CD4-positive, alpha-beta T cell treated with Interleukin-12 subunit alpha and Interleukin-12 subunit beta, for 1 hour (primary cell): ENCODE measurements at places on chromosomes 3 and 15.

- no peak for DNase-seq
Measured at GRCh38 chr3:11907667-11908660, 61.3 kb upstream of the TAMM41 start.

GRCh38 chr3:194489736-194490612, 3.2 kb upstream of the ATP13A3 start:
- DNase-seq = no peak

- no peak for DNase-seq
Measured at GRCh38 chr3:189202583-189202982, 30.8 kb downstream of the TPRG1 start.

- no peak for DNase-seq
Measured at GRCh38 chr15:97968380-97968779, 7.9 kb downstream of the ARRDC4 start.

DNA sequence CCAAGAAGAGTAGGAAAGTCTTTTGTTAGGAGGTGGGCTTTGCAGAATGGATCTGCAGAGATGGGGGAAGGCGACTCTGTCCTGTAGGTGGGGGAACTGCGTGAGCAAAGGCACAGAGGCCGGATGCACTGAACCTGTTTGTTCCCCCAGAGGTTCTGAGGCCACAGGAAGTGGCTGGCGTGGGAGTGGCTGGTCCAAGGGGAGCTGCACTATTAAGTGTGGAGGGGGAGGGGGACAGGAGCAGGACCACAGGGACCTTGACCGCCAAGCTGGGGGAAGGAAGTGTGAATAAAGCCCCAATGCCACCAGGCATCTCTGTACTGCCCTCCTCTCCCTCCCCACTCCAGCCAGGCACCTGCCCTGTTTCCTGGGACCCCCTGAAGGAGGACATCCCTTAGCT, 51.8 kb downstream of the CYP11A1 start:
- no peak for DNase-seq

DNA sequence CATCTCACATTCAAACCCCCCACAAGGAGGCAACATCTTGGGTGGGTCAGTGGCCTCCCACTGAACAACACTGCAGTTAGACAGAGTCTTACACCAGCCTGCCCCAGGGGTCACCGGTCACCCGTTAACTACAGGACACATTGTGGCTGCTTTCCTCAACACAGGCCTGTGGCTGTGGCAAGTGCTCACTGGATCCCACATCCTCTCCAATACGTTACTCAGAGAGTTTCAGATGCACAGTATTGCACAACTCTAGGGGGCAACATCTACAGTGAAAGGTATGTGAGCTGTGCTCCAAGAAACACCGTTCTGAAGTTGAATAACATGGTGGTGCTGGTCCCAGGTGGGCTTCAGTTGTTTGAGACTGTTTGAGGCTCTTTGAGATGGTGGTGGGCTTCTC, 41.0 kb downstream of the CTDSPL start:
- DNase-seq = no peak

GRCh38 chr3:17730318-17730967, 12.0 kb downstream of the TBC1D5 start:
- no peak for DNase-seq

DNA sequence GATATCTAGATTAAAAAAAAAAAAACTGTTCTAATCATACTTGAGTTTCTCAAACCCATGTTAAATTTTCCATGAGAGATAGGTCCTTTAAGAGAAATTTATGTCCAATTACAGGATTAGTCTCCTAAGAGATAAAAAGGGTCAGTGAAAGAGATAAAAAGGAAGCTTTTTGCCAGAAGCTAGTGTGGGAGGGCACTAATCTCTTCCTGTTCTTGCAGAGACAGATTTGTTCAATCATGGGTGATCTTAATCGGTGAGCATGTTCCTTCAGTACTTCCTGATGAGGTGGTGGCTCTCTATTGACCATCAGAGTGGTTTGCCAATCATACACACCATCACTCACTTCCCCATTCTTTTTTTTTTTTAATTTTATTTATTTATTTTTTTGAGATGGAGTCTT, 16.9 kb upstream of the LPP start:
- DNase-seq = no peak

- DNase-seq = no peak
Measured at GRCh38 chr3:120684896-120685295, 2.9 kb upstream of the HGD start.

DNA sequence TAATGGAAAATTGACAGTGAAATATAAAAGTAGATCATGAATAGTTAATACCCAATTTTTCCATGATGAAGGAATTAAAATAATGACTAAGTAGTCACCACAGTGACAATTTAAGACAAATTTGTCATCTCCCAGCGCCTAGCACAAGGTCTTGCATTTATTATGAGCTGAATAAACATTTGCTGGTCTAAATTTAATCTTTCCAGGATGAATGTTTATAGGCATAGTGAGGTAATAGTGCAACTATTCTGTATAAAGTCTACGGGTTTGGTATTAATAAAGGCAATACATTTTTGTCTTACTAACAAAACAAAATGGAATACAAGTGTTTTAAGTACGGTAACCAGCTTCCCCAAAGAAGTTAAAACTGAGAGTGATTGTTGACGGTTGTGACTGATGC, 209.3 kb downstream of the CD47 start:
- DNase-seq = no peak

DNA sequence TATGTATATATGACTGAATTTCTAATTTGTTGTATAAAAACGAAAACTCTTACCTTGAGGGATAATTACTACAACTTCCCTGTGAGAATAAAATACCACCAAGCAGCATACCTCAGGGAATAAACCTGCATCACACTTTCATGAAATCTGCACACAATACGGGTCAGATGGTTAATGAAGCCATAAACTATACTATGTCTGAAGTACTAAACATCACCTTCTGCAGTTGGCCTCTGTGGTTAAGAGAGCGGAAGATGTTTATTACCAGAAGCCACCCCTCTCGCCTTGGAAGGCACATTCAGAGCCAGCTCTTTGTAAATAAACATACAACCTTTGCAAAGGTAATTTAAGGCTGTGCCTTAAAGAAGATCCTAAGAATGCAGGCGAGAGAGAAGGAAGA, 462.1 kb upstream of the NR2F2 start:
- peak; percentile 5 for DNase-seq

- peak; percentile 69 for DNase-seq
Measured at GRCh38 chr3:108489776-108490175, 20.6 kb downstream of the MYH15 start.

DNA sequence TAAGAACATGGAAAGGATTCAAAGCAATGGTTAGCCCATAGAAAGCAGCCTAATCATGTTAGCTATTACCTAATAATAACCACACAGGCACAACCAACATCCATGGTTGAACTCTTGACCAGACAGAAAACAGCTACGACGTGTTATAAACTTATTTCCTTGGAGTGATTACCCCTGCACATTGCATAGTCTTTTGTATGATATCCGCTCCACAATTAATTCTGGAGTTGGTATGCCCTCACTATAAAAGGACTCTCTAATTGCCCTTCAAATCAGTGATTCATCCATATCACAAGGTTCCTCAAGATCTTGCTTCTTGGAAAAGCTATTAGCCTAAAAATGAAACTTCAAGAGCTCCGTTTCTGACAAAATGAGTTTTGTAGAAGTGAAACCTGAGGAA, 117.9 kb downstream of the SYNPR start:
- DNase-seq = no peak

- DNase-seq = no peak
Measured at GRCh38 chr15:91150502-91151160, 50.6 kb downstream of the SV2B start.

DNA sequence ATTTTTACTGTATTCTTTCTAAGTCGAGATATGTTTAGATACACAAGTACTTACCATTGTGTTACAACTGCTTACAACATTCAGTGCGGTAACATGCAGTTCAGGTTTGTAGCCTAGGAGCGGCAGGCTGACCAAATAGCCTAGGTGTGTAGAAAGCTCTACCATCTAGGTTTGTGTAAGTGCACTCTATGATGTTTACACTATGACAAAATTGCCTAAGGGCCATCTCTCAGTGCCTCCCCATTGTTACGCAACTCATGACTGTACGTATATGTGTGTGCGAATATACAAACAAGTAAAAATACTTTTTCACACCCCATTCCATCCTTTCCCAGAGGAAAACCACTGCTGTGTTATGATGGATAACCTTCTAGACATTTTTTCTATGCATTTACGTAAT, 44.3 kb downstream of the PXYLP1 start:
- DNase-seq = no peak

GRCh38 chr3:194772241-194773000, 86.7 kb downstream of the FAM43A start:
- DNase-seq = no peak

GRCh38 chr15:25939122-25939521, 76.0 kb upstream of the ATP10A start:
- DNase-seq = no peak
